ENCODE measurements at places on chromosomes 13 and 19.

GRCh38 chr13:94112731-94113130, 366.8 kb downstream of the DCT start:
- DNase-seq = no peak

DNA sequence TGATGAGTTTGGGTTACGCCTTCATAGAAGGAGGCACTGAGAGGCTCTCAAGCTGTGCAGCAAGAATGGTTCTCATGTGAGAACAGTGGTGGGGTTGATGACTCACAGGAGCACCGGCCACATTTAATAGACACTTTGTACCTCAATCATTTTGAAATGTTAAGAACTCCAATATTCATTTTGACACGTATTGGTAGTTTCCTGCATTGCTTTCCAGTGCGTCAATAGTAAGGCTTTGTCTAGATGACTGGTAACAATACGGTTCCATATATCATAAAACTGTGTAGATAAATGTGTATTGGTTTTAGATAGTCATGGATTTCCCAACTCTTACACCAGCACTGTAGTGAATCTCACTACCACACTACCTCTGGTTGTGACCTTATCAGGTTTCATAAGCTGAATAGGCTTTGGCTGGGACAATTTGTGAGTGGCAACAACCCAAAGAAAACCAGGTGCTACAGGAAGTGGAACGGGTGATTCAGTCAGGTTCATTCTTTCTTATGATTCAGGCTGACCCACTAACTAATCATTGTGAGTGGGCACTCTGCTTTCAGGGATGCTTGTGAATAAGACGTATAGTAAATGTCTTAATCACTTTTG, 362.6 kb downstream of the KLF5 start:
- DNase-seq = no peak

GRCh38 chr19:58325311-58326022, 1.3 kb upstream of the ZSCAN22 start:
- DNase-seq = no peak

DNA sequence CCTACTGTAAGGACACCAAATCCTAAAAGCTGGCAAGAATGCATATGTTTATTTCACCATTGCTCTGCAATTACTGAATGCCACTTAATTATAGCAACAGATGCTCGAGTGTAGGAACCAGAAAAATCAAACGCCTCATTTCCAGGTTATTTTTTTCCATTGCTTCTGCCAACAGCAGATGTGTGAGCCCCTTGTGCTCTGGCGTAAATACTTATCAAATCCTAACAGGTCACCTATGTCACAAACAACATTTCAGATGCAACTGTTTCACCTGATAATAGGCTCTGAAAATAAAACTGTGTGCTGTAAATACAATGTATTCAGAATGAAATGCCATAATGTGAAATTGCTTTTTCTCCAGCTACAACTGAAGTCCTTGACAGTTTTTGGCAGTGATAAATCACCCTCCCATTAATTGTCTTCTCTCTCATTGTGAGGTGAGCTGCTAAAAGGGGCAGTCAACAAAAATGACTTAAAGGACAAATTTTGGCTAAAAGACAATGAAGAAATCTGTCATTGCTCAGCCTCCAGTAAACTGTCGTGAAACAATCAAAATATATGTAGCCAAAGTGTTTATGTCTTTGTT, 344.0 kb downstream of the DACH1 start:
- no peak for DNase-seq
